ENCODE measurements at places on chromosomes 3 and 15. TPM values are rescaled to one million over a fixed set of nuclear protein-coding genes. Genes with fewer than 3 reads are reported as not detected.

SLC22A13 gene
- total RNA-seq: under 0.01 TPM

NEK11 gene
- total RNA-seq: 18.4 TPM

ZIC1 gene
- total RNA-seq: 12.3 TPM

RLBP1 gene
- 0.98 TPM for total RNA-seq

FAM107A gene
- 32.2 TPM for total RNA-seq

DUOXA2 gene
- not detected for total RNA-seq

MINAR1 gene
- total RNA-seq: 2.5 TPM

IMP3 gene
- total RNA-seq: 27.3 TPM

GOLGA8T gene
- total RNA-seq: 0.49 TPM

EXD1 gene
- total RNA-seq: 0.25 TPM

DZIP1L gene
- total RNA-seq: 4.9 TPM

MTMR10 gene
- 10.1 TPM for total RNA-seq

IP6K2 gene
- total RNA-seq: 78.2 TPM

ZNF710 gene
- total RNA-seq: 6.1 TPM

CAND2 gene
- total RNA-seq: 10.6 TPM

GOLGA6L4 gene
- total RNA-seq: 2.7 TPM

ZNF774 gene
- 6.9 TPM for total RNA-seq

HRG gene
- not detected for total RNA-seq

SNX33 gene
- total RNA-seq: 1.7 TPM

TP63 gene
- 0.25 TPM for total RNA-seq

REC114 gene
- not detected for total RNA-seq

GRM2 gene
- 10.6 TPM for total RNA-seq

ASB14 gene
- not detected for total RNA-seq

DOCK3 gene
- total RNA-seq: 49.9 TPM
